ENCODE measurements at places on chromosomes 1 and 21. TPM values are rescaled to one million over a fixed set of nuclear protein-coding genes. Genes with fewer than 3 reads are reported as not detected.

DNA sequence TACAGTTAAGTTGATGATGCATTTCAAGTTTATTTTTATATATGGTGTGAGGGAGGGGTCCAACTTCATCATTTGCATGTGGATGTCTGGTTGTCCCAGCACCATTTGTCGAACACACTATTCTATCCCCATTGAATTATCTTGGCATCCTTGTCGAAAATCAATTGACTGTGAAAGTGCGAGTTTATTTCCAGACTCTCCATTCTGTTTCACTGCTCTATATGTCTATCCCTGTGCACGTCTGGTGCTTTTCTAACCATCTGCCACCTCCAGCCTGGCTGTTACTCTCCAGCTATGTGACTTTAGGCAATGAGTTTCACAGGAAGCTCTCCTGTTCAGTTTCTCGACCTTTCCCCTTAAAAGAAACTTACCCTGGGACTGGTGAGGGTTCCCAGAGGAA lies 137.1 kb upstream of the KLHDC7A start:
- no peaks in the 10 kb centered on the region for H3K36me3 ChIP-seq
- H3K27ac ChIP-seq = no peak overlapping the region
- H3K27me3 ChIP-seq = no peaks in the 10 kb centered on the region

DNA sequence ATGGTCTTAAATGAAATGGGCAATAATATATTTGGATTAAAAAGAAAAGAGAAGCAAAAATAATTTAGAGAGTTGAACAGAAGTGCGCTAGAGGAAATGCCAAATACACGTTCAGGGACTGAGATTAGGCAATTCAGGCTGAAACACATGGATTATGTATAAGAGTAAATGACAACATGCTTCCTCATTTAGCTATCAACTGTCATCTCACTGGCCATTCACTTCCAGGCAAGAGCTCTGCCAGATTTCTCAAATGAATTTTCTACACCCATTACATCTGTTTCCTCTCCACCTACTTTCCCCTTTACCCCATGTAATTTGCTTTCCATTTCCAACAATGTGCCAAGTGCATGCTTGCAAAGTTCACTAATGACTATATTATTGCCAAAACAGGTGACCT lies 582.4 kb downstream of the LTN1 start:
- no peaks in the 10 kb centered on the region for H3K27me3 ChIP-seq
- H3K27ac ChIP-seq = no peak overlapping the region
- H3K36me3 ChIP-seq = no peaks in the 10 kb centered on the region
- no peak for DNase-seq
- H3K4me1 ChIP-seq = no peaks in the 10 kb centered on the region
- no peak overlapping the region for H3K4me3 ChIP-seq

- H3K4me1 ChIP-seq = peaks cover 39% of the 10 kb centered on the region
- DNase-seq = no peak
- H3K4me3 ChIP-seq = no peak overlapping the region
- no peaks in the 10 kb centered on the region for H3K27me3 ChIP-seq
Measured at GRCh38 chr1:151011154-151011850, 3.1 kb downstream of the PRUNE1 start.

- no peaks in the 10 kb centered on the region for H3K4me1 ChIP-seq
- no peak overlapping the region for H3K27ac ChIP-seq
- H3K4me3 ChIP-seq = no peak overlapping the region
- H3K36me3 ChIP-seq = no peaks in the 10 kb centered on the region
Measured at GRCh38 chr1:61233121-61233660, 150.8 kb downstream of the NFIA start.

- H3K27me3 ChIP-seq = peaks cover 7% of the 10 kb centered on the region
- H3K4me1 ChIP-seq = no peaks in the 10 kb centered on the region
- H3K4me3 ChIP-seq = no peak overlapping the region
- DNase-seq = no peak
Measured at GRCh38 chr1:18597160-18598042, 33.2 kb upstream of the PAX7 start.

DNA sequence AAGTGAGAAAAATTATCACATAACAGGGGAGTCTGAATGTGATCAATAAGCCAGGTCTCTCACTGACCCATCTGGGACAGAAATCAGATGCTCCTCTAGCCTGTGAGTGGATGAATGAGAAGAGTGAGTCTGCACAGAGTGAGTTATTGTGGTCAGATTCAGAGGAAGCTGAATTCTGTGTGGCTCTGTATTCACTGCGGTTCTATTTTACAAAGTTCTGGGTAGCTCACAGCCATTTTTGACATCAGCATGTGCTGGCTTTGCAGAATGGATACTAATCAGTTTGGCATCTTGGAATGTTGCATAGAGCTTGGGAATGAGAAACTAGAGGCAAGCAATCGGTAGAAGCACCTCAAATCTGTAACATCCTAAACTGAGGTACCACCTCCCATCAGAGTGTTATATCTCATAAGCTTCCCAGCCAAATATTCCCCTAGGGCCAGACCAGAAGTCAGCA lies 3.8 kb downstream of the COLGALT2 start:
- H3K36me3 ChIP-seq = no peaks in the 10 kb centered on the region
- peaks cover 7% of the 10 kb centered on the region for H3K4me1 ChIP-seq
- H3K27ac ChIP-seq = no peak overlapping the region
- no peak overlapping the region for H3K4me3 ChIP-seq

- DNase-seq = no peak
- H3K36me3 ChIP-seq = no peaks in the 10 kb centered on the region
- no peak overlapping the region for H3K4me3 ChIP-seq
- H3K4me1 ChIP-seq = no peaks in the 10 kb centered on the region
- H3K27ac ChIP-seq = no peak overlapping the region
Measured at GRCh38 chr1:11357276-11357675, 84.3 kb downstream of the UBIAD1 start.

GRCh38 chr21:26169611-26170470 lies 729 bp downstream of the APP start:
- peak overlapping the region; percentile 79 for H3K4me3 ChIP-seq
- peak; percentile 67 for DNase-seq
- no peaks in the 10 kb centered on the region for H3K27me3 ChIP-seq
- peak overlapping the region; percentile 75 for H3K27ac ChIP-seq
- peaks cover 24% of the 10 kb centered on the region for H3K4me1 ChIP-seq
- no peaks in the 10 kb centered on the region for H3K36me3 ChIP-seq

- H3K4me1 ChIP-seq = peaks cover 25% of the 10 kb centered on the region
- no peaks in the 10 kb centered on the region for H3K36me3 ChIP-seq
- peak; percentile 64 for DNase-seq
- no peaks in the 10 kb centered on the region for H3K27me3 ChIP-seq
- peak within 1 kb of the TSS; percentile 51 for H3K4me3 ChIP-seq
Measured at GRCh38 chr1:209805875-209806760, at the start of gene IRF6. Gene IRF6 (minus strand): TSS chr1:209806142. CDS start chr1:209801413, 4,729 bp downstream.

HPDL gene
- 0.70 TPM for total RNA-seq

TMEM240 gene
- total RNA-seq = 7.0 TPM

LEMD1 gene
- 2.5 TPM for total RNA-seq

CLCA4 gene
- total RNA-seq = not detected

GPR25 gene
- not detected for total RNA-seq

RPE65 gene
- total RNA-seq = 0.91 TPM

LINGO4 gene
- total RNA-seq = not detected

C1orf116 gene
- 0.86 TPM for total RNA-seq

Measured in astrocyte (in vitro differentiated cells and primary cell).